ENCODE measurements at places on chromosomes 2 and 18. TPM values are rescaled to one million over a fixed set of nuclear protein-coding genes. Genes with fewer than 3 reads are reported as not detected.

- ATAC-seq, result no peak
Observed at GRCh38 chr2:172200495-172201085, 97.9 kb upstream of the DLX2 start.

DNA sequence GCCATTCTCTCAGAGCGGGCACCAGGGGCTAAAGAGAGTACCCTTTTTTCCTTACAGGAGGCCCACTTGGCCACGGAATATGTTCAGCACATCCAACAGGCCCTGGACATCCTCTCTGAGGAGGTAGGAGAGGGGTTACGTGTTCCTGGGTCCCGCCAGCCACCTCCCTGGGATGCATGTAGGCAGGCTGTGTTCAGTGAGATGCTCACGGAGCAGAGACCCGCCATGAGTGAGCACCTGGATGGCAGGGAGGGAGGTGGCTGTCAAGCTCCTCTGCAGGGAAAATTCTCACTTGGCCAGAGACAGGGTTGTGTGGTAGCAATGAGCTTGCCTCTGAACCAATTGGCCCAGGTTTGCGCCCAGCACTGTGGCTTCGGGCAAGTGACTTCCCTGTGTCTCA is 123.1 kb upstream of the PPP1CB start:
- no peak for ATAC-seq

GRCh38 chr2:152335726-152336118 is 748 bp downstream of the FMNL2 start:
- ATAC-seq, result no peak

DNA sequence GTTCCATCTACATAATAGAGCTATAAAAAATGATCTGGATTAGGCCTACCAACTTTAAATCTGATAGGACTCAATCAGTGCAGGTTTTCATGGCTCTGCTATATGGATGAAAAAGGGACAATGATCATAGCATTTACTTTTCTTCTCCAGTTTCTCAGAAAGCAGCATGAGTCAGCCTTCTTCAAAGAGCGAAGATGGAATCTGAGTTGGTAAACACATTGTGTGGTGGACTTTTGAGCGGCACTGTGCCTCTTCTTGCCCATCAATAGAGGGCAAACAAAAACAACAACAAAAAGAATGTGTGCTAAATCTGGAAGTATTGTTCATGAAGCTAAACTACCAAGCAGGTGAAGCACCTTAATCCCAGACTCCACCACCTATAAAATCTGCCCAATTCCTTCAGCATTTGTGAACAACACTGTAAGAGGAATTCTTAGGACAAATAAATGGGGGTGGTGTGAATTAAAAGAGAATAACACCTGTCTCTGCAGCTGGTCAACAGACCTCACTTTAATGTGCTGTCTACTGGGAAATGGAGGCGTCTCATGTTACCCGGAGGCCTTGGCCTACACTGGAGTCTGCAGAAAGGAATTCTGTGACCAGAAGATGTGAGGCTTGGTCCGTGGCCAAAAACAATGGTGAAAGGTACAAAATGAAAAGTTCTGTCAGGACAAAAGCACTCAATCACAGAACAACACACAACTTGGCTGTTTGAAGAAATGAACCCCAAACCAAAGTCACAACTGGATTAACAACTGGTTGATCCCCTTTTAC is 609.0 kb downstream of the IRS1 start:
- no peak for ATAC-seq

DNA sequence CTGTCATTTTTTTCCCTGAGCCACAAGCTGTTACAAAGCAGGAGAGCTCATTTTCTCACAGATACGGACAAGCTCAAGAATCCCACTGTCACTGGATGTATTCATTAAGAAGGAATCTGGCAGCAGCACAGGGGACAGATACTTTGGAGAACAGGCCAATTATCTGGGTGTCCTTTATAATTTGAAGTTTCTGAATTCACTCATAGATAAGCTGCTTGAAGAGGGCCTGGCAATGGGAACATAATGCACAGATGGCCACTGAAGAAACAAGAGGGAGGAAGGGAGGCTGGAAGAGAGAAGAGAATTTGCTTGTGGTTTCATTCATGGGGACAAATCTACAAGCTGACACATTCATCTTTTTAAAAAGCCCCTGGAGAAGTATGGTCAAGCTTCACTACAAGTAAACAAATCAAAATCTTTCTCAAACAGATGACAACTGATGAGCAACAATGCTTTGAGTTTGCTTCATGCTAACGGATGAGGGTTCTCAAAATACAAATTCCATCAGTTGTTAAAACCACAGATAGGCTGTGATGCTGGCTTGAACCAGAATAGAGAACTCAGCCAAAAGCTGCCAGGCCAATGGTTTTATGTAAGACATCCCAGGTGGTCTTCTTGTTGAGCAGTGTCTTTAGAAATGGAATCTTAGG is 11.9 kb downstream of the BCL2 start:
- ATAC-seq, result no peak

- no peak for ATAC-seq
Observed at GRCh38 chr18:37420315-37420880, 145.2 kb downstream of the CELF4 start.

- ATAC-seq, result no peak
Observed at GRCh38 chr2:41856946-41857345, 190.9 kb upstream of the PKDCC start.

- ATAC-seq, result no peak
Observed at GRCh38 chr2:206253125-206253776, 21.2 kb upstream of the ZDBF2 start.

GRCh38 chr18:12408247-12408869 is 629 bp downstream of the PRELID3A start:
- ATAC-seq, result no peak

- no peak for ATAC-seq
Observed at GRCh38 chr2:140064243-140064642, 1284.1 kb upstream of the NXPH2 start.

DNA sequence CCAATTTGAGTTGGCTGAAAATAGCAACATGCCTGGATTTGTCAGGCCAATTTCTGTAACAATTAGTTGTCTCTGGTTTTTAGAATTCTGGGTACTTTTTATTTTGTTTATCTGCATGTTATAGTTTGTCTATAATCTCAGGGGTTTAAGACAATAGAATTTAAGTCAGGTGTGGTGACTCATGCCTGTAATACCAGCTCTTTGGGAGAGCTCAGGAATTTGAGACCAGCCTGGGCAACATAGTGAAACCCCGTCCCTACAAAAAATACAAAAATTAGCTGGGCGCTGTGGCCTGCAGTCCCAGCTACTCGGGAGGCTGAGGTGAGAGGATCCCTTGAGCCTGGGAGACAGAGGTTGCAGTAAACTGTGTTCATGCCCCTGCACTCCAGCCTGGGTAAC is 114.4 kb upstream of the GLS start:
- ATAC-seq, result no peak

DNA sequence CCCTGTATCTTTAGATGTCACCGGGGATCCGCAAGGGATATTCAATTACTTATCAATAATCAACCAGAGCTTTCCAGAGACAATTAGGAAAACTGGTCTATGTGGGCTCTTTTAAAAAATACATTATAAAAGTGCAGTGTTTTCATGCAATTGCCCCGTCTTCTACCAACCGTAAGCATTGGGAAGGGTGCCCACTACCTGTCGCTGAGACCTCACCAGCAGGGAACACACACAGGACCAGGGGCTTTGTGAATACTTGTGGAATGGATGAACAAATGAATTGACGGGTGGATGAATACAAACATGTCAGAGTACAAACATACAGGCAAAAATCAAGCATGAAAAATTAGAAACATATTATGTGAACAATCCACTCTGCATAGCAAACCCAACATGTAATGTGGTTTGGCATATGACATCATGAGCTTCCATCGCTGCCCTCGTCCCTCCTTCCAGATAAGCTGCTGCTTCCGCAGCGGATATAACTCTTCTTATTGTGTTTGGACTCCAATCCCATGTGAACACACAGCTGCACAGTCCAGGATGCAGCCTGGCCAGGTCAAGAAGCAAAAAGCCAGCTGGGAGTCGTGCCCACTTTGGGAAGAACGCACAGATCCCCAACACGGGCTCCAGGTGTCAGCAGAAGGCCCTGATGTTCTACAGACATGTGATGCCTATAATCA is 5.3 kb downstream of the FHL2 start:
- peak; percentile 20 for ATAC-seq

GRCh38 chr2:233707940-233708644 is 4.6 kb upstream of the UGT1A5 start:
- ATAC-seq, result no peak

GRCh38 chr2:107393516-107393915 is 433.2 kb upstream of the RGPD4 start:
- no peak for ATAC-seq

- ATAC-seq, result no peak
Observed at GRCh38 chr2:130736487-130736886, 7.6 kb downstream of the GPR148 start.

- no peak for ATAC-seq
Observed at GRCh38 chr2:53632714-53633113, 134.9 kb upstream of the CHAC2 start.

DNA sequence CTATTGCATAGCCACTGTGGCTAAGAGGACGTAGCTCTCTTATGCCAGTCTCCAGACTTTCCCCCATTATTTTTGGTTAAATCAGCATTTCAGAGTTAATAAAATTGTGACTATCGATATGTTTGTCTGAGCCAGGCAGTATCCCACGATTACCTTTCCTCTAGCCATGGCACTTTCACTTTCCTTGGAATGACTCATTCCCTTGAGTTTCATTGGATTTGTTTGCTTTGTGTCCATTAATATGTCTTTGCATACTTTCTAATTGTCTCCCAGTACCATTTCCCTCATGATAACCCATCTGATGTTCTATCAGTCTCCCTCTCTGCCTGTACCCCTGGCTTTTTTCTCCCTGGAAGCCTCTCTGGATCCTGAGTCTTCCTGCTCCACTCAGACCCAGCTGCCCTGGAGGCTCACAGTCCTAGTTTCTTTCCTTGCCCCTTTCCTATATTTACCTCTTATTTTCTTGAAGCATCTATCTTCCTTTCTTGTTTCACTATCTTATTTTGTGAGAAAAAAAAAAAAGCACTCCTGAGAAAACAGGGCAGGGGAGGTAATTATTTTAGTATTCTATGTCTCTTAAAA is 126.1 kb downstream of the MTX2 start:
- no peak for ATAC-seq

DNA sequence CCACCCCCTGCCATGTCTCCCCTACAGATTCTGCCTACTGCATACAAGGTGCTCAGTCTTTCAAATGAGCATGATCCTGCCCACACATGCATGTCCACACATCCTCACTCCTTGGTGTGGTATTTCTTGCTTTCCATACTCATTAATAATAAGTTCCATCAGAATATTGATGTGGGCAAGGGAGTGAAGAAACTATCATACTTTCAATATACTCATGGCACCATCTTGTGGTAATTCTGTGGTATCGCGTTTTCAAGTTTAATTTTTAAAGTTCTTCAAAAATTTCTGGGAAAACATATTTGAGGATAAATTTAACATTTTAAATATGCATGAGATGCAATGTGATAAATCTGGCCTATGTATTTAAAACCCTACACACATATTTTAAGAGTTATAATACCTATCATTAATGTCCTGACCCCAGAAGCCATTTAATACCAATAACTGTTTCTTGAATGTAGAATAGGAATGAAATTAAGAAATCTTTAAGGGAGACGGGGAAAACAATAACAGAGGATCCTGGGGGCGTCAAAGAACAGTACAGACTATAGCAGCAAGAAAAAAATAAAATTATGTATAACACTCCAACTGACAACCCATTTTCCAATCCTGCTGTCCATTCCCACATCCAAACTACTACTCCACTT is 110.1 kb downstream of the ZNF385B start:
- no peak for ATAC-seq

DNA sequence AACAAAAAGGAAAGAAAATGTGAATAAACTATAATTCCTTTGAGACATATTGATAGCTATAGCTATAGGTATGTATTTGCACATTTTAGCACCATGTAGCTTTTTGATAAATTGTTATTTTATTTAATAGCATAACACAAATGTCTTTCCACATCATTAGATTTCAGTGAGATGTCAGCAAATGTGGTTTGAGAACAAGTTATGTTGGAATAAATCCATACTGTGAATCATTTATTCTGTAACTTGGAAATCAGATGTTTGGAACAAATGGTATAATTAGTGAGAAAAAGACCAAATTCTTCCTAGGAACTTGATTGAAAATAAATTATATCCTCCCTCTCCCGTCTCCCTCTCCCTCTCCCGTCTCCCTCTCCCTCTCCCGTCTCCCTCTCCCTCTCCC is 62.8 kb downstream of the NABP1 start:
- no peak for ATAC-seq

GRCh38 chr2:129908721-129909373 is 70.6 kb upstream of the RAB6C start:
- ATAC-seq, result no peak

DNA sequence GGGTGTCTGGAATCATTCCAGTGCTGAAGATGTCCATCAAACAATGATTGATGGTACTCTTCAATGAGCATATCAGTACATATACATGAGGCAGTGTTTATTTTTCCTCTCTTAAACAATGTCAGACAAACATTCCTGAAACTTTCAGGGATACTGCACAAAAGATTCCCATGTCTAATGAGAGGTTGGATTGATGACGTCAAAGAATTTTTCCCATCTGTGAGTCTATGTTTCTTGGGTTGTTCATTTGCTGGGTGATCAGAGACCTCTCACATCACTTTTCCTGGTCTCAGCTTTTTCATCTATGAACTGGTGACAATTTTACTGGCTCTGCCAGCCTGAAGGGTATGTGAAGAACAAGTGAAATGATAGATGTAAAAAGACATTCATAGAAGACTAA is 325.5 kb downstream of the EN1 start:
- ATAC-seq, result no peak

- ATAC-seq, result peak; percentile 83
Observed at GRCh38 chr2:96116879-96117533, 635 bp upstream of the ADRA2B start.

GRCh38 chr18:25164848-25165811 is 186.8 kb downstream of the ZNF521 start:
- ATAC-seq, result peak; percentile 65

GRCh38 chr18:48740068-48740440 is 201.2 kb downstream of the CTIF start:
- ATAC-seq, result peak; percentile 16

GRCh38 chr2:203498161-203498560 is 36.9 kb downstream of the RAPH1 start:
- peak; percentile 63 for ATAC-seq

GRCh38 chr2:177433402-177433801 is 40.8 kb downstream of the AGPS start:
- no peak for ATAC-seq

DNA sequence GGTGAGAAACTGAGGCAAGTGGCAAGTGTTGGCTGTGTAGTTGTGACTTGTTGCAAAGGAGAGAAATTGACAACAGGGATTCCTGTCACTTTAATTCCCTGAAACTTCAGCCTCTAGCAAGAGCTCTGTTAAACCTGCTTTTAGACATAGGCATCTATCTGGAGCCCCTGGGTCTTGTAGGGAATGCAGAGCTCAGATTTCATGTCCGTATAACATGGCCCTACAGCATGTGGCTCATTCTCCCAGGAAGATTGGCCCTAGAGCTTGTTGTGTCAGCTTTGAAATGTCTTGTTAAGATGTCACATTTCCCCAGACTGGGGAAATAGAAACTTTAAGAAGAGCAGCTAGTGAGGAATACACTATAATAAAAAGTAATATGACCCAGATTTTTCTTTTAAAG is 115.8 kb downstream of the POLE4 start:
- ATAC-seq, result no peak

GRCh38 chr2:96537734-96538486 is 1.4 kb downstream of the ARID5A start:
- no peak for ATAC-seq

TMEM182 gene
- total RNA-seq, result 1.2 TPM

SOWAHC gene
- total RNA-seq, result 16.8 TPM

CHRND gene
- not detected for total RNA-seq

LPIN2 gene
- total RNA-seq, result 22.1 TPM

GTF2A1L gene
- 14.1 TPM for total RNA-seq

EN1 gene
- 0.23 TPM for total RNA-seq

KCNG2 gene
- 0.27 TPM for total RNA-seq

NEURL3 gene
- not detected for total RNA-seq

UGT1A4 gene
- not detected for total RNA-seq
